Fibroblast of lung (primary cell): ENCODE measurements at places on chromosomes 4 and X.

- no peaks in the 10 kb centered on the region for H3K27me3 ChIP-seq
- DNase-seq = no peak
- no peaks in the 10 kb centered on the region for H3K36me3 ChIP-seq
- H3K27ac ChIP-seq = no peak overlapping the region
- no peak overlapping the region for H3K4me3 ChIP-seq
- H3K4me1 ChIP-seq = no peaks in the 10 kb centered on the region
Measured at GRCh38 chr4:44661940-44662622, 10.7 kb upstream of the YIPF7 start.

- no peak for DNase-seq
- H3K27ac ChIP-seq = no peak overlapping the region
- H3K4me1 ChIP-seq = no peaks in the 10 kb centered on the region
- H3K4me3 ChIP-seq = no peak overlapping the region
Measured at GRCh38 chr4:53520116-53520515, 71.2 kb downstream of the LNX1 start.

DNA sequence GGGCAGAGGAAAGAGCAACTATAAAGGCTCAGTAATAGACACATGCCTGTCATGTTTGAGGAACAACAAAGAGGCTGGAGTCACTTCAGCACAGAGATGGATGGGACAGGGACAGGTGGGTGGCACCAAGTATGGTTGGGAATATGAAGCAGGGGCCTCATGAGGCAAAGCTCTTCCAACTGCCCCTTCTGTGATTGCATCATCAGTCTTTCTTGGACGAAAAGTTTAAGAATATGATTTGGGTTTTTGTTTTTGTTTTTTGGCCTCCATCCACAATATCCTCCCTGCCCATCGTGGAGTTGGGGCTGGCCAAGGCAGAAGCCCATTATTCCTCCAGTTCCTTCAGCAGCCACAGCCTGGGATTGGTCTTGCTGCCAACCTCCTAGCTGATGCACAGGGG lies 34.4 kb downstream of the SAGE1 start:
- DNase-seq = no peak
- H3K27ac ChIP-seq = no peak overlapping the region
- no peaks in the 10 kb centered on the region for H3K36me3 ChIP-seq
- no peaks in the 10 kb centered on the region for H3K27me3 ChIP-seq
- no peak overlapping the region for H3K4me3 ChIP-seq

DNA sequence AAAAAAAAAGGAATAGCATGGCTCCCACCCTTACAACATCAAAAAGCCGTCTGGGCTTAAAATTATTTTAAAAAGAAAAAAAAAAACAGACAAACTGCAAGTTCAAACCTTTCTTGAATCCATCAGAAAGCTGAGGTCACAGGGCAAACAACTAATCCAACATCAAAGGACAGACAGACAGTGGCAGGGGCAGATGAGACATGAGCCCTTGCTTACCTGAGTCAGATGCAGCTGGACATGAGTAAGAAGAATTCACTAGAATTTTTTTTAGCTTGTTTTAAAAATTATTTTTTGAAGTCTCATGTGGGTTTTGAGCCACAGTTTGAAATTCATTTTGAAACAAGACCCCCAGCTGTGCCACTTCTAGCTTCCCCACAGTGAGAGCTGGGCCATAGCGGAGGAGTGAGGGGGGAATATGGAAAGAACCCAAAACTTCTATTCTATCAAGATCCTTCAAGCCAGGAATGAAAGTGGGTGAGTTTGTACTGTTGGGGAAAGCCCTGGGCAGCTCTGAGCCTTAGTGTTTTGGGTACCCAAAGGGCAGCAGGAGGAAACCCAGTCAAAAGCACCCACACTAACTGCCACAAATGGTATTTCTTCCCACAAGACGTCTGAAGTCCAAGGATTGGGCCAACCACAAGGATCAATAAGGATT lies 111.4 kb downstream of the ATXN3L start:
- H3K27me3 ChIP-seq = no peaks in the 10 kb centered on the region
- H3K36me3 ChIP-seq = no peaks in the 10 kb centered on the region
- no peak overlapping the region for H3K27ac ChIP-seq
- H3K4me3 ChIP-seq = no peak overlapping the region
- DNase-seq = no peak
- H3K4me1 ChIP-seq = no peaks in the 10 kb centered on the region

DNA sequence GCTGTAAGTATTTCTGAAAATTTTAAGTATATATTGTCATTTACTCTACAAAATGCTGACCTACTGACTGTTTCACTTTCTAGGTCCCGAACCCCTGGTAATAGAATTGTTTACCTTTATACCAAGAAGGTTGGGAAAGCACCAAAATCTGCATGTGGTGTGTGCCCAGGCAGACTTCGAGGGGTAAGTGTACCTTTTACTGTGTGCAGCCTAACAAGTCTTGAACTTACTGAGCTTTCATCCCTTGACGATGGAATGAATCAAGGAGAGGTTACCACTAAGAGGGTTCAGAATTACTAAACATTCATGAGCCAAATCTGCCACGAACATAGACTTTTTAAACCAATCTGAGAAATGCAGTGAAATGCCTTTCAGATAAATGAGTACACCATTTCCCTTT lies 1.6 kb downstream of the RPL34 start:
- H3K36me3 ChIP-seq = peaks cover 24% of the 10 kb centered on the region
- no peaks in the 10 kb centered on the region for H3K27me3 ChIP-seq
- H3K4me3 ChIP-seq = peak overlapping the region; percentile 100
- DNase-seq = no peak
- peak overlapping the region; percentile 18 for H3K27ac ChIP-seq
- H3K4me1 ChIP-seq = peaks cover 11% of the 10 kb centered on the region

- no peak overlapping the region for H3K27ac ChIP-seq
- no peaks in the 10 kb centered on the region for H3K27me3 ChIP-seq
- no peaks in the 10 kb centered on the region for H3K4me1 ChIP-seq
- no peaks in the 10 kb centered on the region for H3K36me3 ChIP-seq
- H3K4me3 ChIP-seq = no peak overlapping the region
Measured at GRCh38 chrX:108270280-108270679, 167.9 kb downstream of the COL4A6 start.

GRCh38 chr4:184417802-184418511 lies 56.4 kb downstream of the IRF2 start:
- H3K27me3 ChIP-seq = no peaks in the 10 kb centered on the region
- peaks cover 9% of the 10 kb centered on the region for H3K4me1 ChIP-seq
- DNase-seq = peak; percentile 70
- H3K4me3 ChIP-seq = no peak overlapping the region
- H3K27ac ChIP-seq = peak overlapping the region; percentile 70

DNA sequence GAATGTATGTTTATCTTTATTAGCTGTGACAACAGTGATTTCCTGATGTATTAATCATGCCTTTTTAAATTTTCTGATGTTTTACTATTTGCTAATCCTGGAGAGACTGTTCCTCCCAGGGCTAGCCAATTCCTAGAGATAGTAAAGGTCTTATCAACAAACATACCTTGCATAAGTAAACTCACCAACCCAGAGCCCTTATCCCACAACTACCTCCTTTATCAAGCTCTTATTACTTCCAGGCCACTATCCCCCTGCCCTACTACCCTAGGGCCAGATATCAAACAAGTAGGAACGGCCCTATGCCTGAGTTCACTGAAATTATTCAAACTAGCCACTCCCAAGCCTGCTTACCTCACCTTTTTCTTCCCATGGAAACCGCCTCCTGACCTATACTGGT lies 58.2 kb upstream of the NPNT start:
- no peaks in the 10 kb centered on the region for H3K27me3 ChIP-seq
- DNase-seq = no peak
- no peak overlapping the region for H3K27ac ChIP-seq
- H3K4me1 ChIP-seq = no peaks in the 10 kb centered on the region
- H3K4me3 ChIP-seq = no peak overlapping the region
